CD4-positive, alpha-beta T cell treated with Interleukin-4 for 1 hour (primary cell): ENCODE measurements at places on chromosomes 7 and 10.

DNA sequence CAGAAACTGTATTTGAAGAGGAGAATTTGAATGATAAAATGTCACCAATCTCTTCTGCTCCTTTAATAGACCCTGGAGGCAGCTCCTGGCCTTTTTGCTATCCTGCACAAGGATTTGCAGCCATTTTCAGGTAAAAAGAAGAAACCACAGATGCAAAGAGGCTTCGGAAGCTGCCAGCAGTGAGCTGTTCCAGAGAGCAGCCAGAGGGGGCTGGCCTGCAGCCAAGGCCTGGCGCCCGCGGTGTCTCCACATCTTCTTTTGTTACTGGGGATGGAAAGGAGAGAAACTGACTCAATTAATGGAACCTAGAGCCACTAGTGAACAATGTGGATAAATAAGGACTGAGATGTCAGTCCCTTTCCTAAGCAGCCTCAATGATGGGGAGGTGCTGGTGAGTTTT, 23.9 kb upstream of the GPR26 start:
- no peak for DNase-seq

DNA sequence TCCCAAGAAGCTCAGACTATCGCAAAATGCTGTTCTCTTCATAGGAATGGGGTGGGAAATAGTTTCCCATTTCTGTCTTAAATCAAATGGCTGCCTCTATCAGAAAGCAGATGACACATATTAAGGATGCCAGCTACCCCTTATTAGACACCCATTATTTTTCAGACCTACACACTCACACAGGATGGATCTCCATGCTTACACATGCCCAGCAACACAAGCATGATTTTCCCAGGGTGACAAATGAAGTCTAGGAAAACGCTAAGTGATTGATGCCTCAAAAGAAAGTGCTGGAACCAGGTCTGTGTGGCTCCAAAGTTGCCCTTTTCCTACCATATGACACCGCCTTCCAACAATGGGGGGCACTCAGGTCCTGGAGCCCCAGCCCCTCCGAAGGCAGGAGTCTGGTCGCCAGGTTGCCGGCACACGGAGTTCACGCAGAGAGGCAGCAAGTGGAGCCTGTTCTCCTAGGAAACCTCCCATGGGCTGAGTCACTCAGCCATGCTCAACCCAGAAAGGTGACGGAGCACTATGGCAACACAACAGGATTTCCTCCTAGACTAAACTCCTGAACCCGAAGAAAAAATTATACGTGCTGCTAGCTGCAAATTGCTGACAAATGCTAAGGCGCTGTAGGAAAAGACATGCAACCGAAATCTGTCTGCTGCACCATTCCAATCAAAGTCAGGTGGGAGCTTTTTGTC, 19.8 kb downstream of the VOPP1 start:
- DNase-seq: peak; percentile 57

DNA sequence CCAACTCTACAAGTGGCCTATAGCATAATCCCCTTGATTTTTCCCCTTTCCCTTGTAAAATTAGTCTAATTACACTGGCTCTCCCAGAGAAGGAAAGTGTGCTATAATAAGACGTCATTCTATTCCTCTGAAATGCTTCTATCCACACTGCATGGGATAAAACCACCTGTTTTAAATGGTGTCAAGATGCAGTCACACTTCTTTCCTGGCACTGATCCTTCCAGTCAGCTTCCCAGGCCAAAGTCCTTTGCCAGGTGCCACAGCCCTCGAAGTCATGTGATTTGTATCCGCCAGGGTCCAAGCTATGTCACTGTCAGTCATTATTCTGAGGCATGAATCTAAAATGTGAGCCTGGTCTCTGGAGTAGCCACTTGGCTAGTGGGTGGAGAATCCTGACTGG, 169.0 kb upstream of the KIAA1217 start:
- DNase-seq: no peak

GRCh38 chr10:107025676-107026075, 138.8 kb downstream of the SORCS1 start:
- DNase-seq: no peak

- no peak for DNase-seq
These were observed 84.0 kb downstream of the ARL4A start for GRCh38 chr7:12771378-12771877.

- DNase-seq: no peak
These were observed 6.7 kb downstream of the FRA10AC1 start for GRCh38 chr10:93695740-93696139.

DNA sequence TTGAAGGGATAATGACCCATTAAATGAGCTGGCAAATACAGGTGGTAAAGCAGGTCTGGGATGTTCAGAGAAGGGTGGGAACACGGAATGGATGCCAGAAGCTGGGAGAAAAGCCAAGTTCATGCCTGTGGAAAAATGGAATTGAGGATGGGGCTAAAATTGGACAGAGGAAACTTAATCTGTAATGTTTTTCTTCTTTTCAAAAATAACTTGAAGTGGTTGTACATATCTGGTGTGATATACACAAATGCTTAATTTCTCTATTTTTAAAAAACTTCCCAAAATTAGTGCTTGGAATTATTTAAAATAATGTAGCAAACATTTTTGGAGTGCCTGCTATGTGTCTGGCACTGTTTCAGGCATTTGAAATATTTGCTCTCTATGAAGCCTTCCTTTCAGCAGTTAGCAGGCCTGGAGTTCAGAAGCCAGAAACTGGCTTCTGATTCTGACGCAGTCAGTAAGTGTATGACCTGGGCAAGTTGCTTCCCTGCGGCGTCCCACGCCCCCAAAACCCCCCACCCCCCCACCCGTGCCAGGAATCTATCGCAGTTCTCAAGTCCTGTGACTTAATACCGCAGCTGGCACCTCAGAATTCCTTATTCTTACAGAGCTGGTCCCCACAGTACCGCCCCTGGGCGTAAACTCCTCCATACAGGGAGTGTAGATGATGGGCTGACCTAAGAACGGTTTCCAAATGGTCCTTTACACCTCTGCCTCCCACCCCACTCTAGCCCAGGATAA, 828 bp upstream of the MALSU1 start:
- DNase-seq: no peak

DNA sequence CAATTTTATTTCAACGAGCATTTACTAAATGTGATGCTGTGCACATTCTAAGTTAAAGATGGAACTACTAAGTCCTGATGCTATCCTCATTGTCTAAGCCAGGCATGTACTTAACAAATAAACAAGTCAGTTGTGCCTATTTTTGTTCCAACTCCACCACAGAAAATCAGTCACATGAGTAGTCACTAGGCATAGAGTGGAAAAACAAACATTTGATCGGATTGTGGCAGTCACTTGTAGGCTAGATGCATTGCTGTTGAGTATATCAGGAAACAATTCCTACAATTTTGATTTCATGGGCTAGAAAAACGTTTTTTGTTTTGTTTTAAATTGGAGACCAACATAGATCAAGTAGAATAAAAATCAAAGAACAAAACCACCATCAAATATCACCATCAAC, 177.6 kb upstream of the SLC25A13 start:
- DNase-seq: no peak

DNA sequence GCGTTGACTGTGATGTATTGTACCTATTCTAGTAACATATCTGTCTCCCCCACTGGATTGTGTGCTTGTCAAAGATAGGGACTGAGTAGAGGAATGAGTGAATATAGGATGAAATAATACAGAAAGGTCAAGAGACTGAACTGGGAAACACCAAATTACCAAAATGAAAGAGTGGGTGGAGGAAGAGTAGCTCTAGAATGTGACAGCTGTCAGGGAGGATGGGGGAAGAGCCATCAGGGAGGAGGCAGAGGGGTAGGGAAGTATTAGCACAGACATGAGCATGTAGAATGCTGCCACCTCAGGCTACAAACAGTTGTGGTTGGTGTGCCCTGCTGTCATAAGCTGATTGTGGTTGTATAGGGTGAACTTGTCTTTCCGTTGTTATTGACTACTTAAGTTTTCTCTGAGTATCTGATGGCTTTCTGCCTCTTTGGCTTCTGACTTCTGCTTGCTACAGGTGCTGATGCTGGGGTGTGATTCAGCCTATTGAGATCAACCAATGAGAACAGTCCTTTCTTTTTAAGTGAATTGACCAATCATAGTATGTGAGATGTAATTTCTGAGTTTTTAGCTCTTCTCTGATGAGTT, 5.6 kb downstream of the CCSER2 start:
- peak; percentile 83 for DNase-seq

DNA sequence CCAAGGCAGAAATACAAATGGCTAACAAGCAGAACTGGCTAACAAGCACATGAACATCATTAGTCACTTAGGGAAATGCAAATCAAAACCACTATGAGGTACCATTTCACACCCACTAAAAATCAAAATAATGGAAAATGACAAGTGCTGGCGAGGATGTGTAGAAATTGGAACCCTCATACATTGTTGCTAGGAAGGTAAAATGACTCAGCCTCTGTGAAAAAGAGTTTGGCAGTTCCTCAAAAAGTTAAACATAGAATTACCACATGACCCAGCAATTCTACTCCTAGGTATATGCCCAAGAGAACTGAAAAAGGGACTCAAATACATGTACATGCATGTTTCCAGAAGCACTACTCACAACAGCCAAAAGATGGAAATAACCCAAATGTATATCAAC, 52.8 kb upstream of the ANAPC16 start:
- DNase-seq: no peak

DNA sequence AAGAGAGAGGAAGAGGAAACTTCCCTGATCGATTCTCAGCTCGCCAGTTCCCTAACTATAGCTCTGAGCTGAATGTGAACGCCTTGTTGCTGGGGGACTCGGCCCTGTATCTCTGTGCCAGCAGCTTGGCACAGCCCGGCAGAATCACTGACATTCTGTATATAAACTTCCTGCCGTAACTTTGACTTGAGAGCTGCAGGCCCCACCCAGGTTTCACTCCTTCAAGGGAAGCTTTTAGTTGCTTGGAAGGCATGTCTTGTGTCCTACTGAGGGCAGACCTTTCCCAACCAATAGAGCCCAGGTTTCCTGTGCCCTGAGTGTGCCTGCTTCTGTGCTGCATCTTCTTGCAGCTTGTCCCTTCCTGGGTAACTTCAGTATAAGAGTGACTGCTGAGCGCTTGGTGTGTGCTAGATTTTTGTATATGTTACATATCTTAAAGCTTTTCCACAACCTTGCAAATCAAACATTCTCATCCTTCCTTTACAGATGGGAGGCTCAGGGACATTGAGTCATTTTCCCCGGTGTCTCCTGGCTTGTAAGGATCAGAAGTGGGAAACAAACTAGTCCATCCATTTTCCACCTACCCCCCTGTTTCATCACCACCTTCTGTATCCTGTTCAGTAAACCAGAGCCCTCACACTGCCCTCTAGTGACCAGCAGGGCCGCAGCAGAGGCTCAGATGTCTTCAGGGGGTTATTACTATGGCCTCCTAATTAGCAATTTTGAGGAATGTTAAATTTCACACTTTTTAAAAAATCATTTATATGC, 225.2 kb upstream of the PRSS58 start:
- DNase-seq: peak; percentile 54

DNA sequence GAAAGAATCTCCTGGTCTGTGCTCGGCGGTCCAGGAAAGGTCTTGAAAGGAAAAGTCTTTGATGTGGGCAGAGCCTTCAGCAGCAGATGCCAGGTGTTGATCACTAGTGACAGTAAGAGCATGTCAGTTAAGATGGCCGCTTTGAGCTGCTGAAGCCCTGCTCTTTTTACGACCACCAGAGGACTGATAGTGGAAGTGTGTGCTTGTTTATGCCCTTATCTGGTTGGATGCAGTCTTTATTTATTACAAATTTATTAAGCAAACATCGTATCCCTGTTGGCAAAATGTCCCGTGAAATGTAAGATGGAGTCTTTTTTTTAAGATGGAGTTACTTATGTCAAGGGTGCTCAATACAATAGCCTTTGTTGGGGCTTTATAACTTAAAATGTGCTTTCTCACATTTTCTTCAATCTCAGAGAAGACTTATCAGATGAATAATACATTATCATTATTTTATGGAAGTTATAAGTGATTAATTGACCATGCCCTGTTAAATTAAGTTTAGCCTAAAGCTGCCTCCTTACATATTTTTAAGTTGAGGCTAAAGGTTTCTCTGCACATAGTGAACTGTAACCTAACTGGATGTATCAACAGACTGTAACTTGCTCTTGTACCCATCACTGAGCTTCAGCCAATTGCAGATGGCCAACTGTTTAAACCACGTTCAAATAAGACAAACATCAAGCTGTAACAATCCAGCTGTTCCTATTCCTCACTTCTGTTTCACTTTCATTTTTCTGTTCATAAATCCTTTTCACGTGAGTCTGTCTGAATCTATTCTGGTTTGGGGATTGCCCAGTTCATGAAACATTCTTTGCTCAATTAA, 97.4 kb upstream of the PIK3CG start:
- DNase-seq: peak; percentile 42

GRCh38 chr7:778968-779451, 51.9 kb upstream of the PRKAR1B start:
- DNase-seq: no peak

DNA sequence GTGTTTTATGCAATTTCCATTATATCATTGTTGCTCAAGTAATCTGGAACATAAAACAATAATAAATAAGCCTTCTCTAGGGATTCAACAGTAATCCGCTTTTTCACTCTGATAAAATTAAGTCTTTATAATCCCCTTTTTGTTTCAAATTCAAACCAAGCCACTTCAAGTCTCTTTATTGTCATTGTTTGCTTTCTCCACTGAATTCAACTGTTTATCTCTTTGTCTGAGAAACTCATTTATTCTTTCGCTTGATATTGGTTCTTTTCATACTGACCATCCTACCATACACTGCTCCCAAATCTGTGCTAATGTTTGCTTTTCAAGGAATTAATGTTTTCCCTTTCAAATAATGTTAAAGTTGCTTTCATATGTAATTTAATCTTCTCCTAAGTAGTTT, 550.4 kb upstream of the PCDH15 start:
- no peak for DNase-seq

DNA sequence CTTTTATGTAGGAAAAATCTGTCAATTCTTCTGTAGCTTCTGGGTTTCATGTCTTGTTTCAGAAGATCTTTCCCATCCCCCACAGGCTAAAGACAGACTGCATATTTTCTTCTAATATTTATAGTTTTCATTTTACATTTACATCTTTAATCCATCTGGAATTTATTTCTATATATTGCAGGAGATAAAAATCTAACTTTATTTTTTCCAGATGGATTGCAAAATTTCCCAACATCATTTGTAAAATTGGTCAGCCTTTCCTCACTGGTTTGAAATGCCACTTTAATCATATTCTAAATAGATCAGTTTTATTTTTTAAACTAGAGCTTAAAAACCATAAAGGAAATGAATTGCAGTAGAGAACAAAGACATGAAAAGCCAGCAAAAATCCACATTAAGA, 46.9 kb downstream of the TMEM26 start:
- DNase-seq: no peak

DNA sequence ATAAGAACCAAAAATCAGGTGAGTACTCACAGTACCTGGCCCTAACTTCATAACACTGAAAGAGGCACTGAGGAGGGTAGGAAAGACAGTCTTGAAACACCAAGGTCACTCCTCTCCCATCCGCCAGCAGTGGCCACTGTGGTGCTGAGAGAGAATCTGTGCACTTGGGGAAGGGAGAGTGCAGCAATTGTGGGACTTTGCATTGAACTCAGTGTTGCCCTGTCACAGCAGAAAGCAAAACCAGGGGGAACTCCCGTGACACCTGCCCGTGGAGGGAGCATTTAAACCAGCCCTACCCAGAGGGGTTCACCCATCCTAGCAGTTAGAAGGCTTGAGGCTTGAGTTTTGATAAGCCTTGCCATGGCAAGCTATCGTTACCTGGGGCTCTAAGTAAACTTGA, 35.2 kb upstream of the MAP3K8 start:
- no peak for DNase-seq

- no peak for DNase-seq
These were observed 30.3 kb downstream of the CALML3 start for GRCh38 chr10:5555021-5555510.
